ENCODE measurements at places on chromosomes 6 and 20. TPM values are rescaled to one million over a fixed set of nuclear protein-coding genes. Genes with fewer than 3 reads are reported as not detected.

Gene SERINC1
- total RNA-seq = 45.7 TPM

Gene LTB
- total RNA-seq = not detected

Gene GPX5
- not detected for total RNA-seq

Gene SNAP91
- total RNA-seq = 0.57 TPM

Gene TFAP2C
- 72.8 TPM for total RNA-seq

Gene RFX6
- not detected for total RNA-seq

Gene NCOA5
- total RNA-seq = 21.6 TPM
